ENCODE measurements at places on chromosomes 12 and 14.

DNA sequence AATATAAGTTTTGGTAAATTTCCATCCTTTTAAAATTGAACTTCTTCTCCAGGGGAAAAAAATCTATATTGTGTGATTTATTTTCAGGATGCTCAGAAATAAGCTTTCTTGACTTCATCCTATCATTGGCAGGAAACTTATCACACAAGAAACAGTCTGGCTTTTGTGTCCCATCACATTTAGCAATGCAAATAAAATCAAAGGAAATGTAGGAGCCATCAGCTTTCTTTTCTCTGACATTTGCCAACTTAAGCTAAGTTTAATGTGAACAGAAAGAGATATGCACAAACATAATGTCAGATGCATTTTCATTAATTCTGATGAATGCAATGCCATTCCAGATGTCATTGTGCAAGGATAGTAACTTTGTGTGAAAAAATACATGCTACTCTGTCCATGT, 56.6 kb downstream of the LIN7A start:
- no peak for DNase-seq

DNA sequence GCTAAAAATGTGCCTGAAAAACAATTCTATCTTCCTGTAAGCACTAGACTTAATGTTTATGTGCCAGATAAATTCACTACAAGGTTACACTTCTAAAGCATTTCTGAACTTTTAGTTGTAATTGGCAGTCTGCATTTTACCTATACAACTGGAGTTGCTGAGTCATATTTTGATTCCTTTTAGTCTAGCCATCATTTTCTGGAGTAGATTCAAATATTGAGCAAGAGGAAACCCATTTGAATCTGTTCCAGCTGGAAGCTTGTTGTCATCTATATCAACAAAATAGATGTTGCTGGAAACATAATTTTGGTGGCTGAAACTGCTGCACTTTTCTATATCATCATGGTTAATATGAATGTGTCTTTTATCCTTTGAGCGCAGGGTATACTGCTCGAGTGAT, 122.2 kb upstream of the CCDC175 start:
- no peak for DNase-seq

DNA sequence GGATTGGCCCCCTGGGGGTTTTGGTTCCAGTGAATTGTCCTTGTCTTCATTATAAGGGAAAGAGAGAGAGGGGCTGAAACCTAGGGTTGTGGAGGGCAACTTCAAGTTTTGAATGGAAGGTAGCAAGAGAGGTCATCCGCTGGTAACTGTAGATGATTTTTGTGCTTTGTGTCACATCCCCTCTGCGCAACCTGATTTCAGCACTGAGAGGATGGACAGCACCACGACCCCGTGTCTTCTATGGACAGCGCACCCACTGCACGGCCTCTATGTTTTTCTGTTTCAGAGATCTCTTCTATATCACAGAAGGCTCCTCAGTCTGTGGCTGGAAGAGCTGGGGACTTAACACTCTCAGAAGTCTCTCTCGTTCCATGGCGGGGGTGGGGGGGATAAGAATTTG, 127.0 kb upstream of the RPH3A start:
- peak; percentile 20 for DNase-seq

- no peak for DNase-seq
Measured at GRCh38 chr14:77123381-77124325, 17.9 kb downstream of the ZDHHC22 start.
